Stimulated activated CD8-positive, alpha-beta memory T cell treated with anti-CD3 and anti-CD28 coated beads, Interleukin-4, amount 100 ng/mL, for 4 hours (primary cell): ENCODE measurements at places on chromosomes 3 and 15.

DNA sequence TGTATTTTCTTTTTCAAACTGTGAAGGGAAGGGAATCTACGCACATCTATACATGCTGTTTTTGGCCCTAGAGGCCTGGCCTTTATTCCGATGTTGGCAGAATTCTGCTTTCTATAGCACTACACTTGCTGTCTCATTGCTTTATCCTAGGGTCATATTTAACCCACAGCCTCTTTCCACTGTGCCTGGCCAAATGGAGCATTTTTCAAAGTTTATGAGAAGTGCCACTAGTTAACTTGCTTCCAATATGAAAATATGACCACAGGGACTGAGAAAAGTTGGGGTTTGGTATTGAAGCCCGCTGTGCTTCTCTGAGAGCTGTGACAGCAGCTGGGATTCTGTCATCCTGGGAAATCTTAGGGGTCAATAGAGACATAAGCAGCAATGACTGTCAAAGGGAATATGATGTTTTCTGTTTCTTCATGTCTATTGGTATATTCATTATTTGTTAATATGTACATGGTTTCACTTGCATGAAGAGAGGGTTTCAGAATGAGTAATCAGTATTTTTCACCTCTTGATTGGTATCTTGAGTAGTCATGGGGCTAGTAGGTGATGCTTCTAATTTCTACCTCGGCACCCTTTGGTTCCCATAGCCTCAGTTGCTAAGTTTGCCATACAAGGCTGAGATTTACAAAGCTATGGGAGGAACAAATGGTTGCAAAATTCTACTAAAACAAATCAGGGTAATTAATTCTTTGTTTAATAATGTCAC lies 275.8 kb upstream of the RBMS3 start:
- no peak for DNase-seq

GRCh38 chr15:86541540-86541939 lies 461.9 kb downstream of the AGBL1 start:
- no peak for DNase-seq

- DNase-seq: no peak
Observed at GRCh38 chr3:60594025-60594424, 657.2 kb downstream of the FHIT start.

DNA sequence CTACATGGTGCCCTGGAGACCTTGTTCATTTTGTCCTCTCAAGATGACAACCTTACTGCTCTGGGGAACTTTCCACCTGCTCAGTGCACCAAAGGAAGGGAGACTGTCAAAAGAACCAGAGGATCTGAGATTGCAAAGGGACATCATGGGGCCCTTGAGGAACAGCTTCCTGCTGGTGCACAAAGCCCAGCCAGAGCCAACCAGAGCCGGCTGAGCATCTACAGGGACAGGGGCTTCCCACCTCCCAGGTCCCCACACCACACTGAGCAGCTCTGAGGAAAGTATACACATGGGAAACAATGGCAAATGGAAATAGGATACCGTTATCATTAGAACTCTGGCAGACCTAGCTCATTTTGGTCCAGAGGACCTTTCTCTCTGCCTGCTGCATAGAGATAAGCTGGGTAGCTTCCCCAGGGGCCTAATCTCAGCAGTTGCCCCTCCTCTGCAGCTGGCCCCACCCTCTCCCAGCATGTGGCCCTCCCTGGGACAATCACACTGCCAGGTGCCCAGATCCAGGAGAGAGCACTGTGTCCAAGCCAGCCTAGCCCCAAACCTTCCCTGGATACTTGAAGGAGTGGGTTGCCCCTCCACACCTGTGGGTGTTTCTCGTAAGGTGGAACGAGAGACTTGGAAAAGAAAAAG lies 123.4 kb upstream of the PRR20G start:
- no peak for DNase-seq

GRCh38 chr3:133695560-133696171 lies 33.9 kb upstream of the TOPBP1 start:
- DNase-seq: no peak

DNA sequence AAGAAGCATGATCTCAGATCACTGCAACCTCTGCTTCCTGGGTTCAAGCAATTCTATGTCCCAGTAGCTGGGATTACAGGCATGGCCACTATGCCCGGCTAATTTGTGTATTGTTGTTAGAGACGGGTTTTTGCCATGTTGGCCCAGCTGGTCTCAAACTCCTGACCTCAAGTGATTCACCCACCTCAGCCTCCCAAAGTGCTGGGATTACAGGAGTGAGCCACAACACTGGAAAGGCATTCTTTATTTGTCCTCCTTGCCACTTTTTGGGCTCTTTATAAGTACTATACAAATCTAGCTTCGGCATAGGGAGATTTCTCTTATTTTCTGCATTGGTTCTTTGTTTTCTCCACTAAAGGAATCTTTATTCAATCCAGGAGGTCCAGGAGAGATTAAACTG lies 18.6 kb downstream of the CMTM8 start:
- no peak for DNase-seq

- no peak for DNase-seq
Observed at GRCh38 chr3:161989012-161989411, 492.4 kb downstream of the OTOL1 start.

GRCh38 chr15:47349179-47349578 lies 368.1 kb upstream of the SEMA6D start:
- DNase-seq: no peak

DNA sequence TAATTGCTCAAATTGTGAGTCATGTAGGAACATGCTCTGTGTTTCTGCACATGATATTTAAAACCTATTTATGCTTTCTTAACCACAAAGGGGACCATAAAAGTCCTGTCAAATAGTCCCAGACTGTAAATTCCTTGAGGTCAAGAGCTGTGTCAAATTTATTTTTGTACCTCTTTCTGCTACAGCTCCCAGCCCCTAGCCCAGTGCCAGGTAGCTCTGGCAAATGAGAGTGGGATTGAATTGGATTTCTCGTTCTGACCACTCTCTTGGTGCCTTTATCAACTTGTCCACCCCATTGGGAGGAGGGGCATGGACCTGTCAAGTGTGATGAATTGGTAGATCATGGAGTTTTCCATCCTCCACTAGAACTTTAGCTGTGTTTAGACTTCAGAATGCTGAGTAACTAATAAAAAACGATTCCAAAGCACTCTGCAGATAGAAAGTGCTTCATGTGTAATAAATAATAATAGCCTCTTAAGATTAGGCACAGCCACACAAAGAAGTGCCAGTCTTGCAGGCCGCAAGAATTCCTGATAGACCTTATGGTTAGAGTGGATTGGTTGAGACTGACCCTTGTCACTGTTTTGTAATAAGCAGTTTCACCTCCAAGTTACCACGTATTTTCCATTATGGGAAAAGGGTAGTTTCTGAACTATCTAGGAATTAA lies 120.4 kb downstream of the LPP start:
- no peak for DNase-seq

DNA sequence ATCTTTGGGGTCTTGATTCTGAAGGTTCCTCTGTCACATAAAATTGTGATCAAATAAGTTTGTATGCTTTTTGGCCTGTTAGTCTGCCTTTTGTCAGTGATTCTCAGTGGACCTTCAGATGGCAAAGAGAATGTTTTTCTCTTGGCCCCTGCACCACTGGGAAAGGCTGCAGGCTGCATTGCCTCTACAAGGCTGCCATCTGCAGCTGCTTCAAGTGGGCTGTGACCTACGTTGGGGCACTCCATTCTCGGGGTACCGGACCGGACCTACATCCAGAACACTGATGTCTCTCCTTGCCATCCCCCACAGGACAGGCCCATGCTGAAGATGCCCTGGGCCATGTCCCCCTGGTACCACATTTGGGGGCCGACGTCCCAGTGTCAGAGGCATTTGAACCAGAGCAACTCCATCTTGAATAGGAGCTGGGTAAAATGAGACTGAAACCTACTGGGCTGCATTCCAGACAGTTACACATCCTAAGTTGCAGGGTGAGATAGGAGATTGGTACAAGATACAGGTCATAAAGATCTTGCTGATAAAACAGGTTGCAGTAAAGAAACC lies 37.5 kb upstream of the MFGE8 start:
- DNase-seq: no peak

DNA sequence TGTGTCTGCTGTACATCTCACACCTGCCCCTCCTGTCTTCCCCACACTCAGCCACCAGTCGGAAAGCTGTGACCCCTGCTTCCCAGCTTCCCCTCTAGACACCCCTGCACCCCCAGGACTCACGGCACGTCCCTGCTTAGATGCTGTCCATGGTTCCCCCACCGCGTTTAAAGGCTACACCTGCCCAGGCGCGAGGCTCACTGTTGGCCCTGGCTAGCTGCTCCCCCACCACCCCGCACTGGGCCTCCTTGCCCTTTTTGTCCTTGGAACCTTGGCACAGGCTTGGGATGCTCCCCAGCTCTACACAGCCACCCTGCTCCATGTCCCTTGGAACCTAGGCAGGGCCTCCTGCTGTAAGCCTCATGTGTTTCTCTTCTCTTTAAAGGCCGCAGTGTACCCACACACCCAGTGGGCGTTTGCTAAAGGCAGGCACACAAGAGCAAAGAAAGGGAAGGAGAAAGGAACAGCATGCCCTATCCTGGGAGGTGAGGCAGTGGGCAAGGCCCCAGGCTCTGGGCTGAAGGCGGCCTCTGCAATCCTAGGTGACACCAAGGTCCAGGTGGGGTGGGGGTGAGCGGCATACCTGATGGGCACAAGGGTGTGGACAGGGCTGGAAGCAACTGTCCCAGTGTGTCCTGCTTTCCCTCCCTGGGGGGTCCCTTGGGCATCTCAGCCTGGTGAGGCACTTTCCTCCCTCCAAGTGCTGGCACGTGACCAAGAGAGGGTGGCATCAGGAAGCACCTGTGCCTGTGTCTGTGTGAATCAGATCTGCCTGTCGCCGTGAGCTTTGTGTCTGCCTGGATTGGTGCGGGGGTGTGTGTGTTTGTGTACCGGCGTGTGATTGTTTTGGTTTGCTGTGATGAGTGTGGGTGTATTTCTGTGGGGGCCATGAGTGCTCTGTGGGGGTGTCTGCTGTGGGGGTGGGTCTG lies 54.4 kb downstream of the TPRA1 start:
- DNase-seq: no peak

- no peak for DNase-seq
Observed at GRCh38 chr15:46127361-46127874, 492.6 kb downstream of the SQOR start.

GRCh38 chr3:88152841-88153240 lies 3.1 kb downstream of the C3orf38 start:
- DNase-seq: no peak

DNA sequence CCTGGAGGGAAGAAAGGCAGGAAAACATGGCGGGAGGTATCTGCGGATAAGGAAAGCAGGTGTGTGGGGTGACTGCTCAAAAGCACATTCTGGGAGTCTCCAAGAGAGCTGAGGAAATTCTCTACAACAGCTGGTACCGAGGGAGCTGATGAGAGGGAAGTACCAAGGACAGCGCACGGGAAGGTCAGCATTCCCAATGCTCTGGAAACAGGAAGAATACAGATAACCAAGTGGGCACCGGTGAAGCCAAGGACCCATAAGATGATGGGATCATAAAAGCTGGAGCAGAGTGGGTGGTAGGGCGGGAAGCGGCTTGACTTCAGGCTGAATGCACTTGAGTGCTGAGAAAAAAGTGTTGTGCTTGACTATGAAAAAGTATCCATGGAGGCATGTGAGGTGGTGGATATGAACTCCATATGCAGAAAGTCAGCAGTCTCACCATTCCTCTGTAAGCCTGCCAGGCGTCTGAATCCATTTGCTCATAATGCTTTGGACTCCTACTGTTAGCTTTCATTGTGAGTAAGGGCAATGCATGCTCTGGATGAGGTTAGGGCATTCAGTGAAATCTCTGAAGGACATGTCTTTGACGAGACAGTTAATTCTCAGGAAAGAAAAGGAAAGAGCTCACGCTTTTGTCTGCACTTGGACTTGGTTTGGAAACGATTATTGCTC lies 215.5 kb downstream of the NR1D2 start:
- DNase-seq: no peak

GRCh38 chr3:36227980-36228379 lies 152.3 kb upstream of the STAC start:
- DNase-seq: no peak

- no peak for DNase-seq
Observed at GRCh38 chr15:100768501-100768931, 111.1 kb upstream of the ALDH1A3 start.

DNA sequence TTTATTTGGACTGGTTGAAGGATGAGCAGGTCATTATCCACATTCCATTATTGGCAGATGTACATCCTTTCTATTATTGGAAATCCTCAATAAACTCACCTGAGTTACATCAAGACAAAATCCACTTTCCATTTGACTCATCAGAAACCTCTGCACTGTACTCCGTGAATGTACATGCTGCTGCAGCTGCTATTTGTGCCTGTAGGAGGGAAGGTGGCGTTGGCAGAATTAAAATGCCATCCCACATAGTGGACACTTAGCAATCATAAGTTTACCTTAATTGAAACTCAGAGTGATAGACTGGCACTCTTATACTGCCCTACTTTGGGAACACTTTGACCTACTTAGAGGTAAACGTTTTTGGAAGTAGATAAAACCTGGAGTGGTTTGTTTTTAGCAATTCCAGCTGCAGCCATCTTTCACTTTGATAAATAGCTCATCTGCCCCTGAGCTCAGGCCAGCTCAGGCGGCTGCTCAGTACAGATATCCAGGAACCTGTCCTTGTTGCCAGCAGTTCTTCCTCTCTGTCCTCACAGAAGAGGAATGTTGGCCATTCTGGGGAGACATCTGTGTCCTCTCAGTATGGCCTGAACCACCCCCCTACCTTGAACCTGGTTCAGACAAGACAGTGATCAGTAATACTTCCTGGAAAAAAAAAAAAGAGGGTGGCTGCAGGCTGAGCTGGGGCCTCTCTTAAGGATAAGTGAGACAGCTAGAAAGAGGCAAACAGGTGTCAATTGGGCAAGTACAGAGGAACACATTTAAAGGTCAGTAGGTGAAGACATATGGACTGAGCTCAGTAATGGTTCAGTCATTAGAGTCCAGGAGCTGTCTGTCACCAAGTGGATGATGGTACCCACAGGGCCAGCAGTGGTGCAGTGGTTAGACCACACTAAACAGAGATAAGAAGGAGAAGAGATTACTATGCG lies 153.4 kb upstream of the UMPS start:
- no peak for DNase-seq

- no peak for DNase-seq
Observed at GRCh38 chr3:16516695-16517481, 3.4 kb upstream of the RFTN1 start.

DNA sequence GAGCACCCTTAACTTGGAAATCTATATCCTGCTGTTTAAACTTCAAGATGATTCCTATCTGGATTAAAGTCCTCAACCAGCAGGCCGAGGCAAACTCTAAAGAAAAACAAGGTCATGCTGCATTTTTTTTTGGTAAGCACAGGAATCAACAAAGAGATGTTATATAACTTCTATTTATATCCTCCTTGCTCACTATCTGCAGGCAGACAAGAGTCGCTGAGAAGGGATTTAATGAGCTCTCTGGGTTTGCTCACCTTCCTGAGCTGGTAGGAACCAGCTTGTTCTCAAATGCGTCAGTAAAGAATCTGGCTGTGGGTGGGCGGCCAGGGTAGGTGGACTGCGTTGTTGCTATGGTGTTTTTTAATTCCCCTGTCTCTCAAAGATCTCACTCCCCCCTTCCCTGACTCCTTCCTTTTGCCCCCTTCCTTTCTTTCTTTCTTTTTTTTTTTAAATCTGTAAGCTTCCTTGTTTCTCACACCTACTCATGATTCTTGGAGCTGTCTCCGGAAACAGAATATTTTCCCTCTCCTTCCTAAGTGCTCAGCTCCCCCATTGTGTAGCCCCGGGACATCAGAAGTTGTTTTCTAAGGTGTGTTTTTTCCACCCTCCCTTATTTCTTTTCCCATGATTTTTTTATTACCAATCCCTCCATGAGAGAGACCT lies 228.8 kb upstream of the BHLHE40 start:
- no peak for DNase-seq
